ENCODE measurements at places on chromosomes 11 and 22.

- no peak for DNase-seq
These were observed 557.3 kb upstream of the ANO5 start for GRCh38 chr11:21635394-21636145.

DNA sequence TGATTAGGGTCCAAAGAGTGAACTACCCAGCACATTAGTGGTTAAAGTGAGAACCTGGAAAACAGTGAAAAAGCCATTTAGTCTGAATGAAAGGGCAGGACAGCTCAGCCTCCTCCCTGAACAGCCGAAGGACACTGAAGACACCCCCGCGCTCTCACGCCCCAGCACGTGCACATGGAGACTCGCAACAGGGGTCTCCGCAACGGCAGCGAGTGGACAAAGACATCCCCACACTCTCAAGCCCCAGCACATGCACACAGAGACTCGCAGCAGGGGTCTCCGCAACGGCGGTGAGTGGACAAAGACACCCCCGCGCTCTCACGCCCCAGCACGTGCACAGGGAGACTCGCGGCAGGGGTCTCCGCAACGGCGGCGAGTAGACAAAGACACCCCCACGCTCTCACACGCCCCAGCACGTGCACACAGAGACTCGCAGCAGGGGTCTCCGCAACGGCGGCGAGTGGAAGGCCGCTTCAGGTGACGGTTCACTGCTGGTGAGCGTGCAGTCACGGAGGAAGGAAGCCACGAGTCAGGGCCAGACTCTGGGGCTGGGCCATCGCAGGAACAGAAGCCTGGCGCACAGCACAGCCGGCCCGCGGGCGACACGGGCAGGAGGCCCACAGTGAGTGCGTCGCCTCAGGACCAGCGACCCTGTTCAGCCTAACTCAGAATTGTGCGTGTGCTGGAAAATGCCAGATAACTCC lies 43.6 kb downstream of the BRD1 start:
- DNase-seq, result peak; percentile 30

DNA sequence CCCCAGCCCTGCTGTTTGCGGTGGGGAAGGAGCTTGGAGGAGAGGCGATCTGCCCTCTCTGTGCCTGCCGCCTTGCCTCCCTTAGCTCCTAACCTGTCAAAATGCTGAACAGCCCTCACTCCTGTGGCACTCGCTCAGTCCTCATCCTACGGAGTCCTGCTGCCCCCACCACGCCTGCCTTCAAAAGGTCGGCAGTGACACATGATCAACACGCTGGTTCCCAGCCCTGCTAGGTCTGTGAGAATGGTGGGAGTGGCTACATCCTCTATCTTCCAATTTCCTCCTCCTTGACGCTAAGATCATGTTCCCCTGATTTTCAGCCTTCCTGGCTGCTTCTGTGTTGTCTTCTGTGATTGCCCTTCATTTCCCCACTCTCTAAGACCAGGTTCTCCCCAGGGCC lies 120.2 kb upstream of the TBCEL start:
- DNase-seq, result no peak

DNA sequence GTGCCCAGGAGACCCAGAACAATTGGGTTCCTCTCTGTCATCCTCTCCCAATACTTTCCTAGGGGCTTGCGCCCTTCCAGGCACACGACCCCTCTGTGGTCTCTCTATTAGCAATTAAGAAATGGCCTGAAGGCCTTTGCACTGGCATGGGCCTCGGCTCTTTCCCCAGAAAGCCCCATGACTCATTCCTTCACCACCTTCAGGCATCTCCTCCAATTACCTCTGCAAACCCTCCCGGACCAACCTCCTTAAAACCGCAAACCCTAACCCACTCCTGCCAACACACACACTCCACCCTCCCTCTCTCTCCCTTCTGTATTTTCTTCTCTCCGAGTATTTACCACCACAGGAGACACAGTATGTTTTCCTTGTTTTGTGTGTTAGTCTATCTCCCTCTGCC lies 36.7 kb downstream of the LARGE1 start:
- DNase-seq, result no peak

DNA sequence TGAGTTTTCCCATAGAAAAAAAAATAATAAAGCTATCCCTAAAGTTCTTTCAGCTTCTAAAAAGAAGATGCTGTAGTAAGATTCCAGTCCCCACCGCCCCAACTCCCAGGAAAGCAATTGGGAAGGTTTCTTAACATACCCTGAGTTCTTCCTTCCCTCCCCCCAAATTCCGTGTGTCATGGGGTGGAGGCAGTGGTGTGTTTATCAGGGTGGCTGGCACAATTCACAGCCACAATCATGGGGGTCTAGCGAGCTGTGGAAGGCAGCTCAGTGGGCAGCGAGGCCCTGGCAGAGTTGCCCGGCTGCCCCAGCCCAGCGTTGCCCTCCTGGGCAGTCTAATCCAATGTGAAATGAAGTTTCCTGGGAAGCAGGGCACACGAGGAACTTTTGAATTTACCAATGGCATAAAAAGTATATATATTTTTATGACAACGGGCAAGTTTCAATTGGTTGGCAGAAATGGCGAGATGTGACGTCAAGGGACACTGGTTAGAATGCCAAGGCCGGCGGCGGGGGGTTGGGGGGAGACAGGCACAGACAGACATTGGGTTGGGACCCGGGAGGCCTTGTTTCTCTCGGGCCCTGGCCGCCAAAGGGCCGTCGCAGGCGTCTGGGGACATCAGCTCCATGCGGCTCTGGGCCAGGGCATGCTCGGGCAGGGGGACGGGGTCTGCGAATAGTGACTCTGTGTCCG lies 80.7 kb upstream of the PPARA start:
- peak; percentile 94 for DNase-seq

GRCh38 chr22:39182478-39183030 lies 30.1 kb upstream of the CBX7 start:
- peak; percentile 16 for DNase-seq

- DNase-seq, result no peak
These were observed 181.0 kb downstream of the GRIA4 start for GRCh38 chr11:105790840-105791239.

DNA sequence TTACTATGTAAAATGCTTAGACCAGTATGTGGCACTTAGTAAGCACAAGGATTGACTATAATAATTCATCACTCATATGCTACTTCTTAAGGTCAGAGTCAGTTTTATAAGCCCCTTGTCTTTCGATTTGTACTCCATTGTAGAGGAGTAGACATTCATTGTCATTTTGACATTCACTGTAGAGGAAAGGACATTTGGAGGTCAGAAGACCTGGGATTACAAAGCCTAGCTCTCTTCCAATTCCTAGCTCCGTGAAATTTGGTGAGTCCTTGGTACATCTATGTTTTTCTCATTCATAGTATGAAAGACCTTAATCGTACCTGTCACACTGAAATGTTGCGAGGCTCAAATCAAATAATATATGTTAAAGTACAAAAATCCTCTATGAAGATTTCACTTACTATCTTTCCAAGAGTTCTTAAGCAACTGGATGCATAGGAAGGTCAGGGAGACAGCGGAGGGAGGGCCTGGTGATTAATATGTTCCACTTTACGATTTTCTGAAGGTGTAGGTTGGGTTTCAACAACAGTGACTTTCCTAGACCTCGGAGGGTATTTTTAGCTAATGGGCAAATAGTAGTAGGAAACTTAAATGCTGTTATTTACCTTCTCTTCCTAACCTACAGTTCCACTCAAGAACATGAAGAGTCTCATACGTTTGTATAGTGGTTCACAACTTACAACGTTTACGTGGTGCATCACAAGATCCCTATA lies 1.4 kb upstream of the EMSY start:
- DNase-seq, result no peak

DNA sequence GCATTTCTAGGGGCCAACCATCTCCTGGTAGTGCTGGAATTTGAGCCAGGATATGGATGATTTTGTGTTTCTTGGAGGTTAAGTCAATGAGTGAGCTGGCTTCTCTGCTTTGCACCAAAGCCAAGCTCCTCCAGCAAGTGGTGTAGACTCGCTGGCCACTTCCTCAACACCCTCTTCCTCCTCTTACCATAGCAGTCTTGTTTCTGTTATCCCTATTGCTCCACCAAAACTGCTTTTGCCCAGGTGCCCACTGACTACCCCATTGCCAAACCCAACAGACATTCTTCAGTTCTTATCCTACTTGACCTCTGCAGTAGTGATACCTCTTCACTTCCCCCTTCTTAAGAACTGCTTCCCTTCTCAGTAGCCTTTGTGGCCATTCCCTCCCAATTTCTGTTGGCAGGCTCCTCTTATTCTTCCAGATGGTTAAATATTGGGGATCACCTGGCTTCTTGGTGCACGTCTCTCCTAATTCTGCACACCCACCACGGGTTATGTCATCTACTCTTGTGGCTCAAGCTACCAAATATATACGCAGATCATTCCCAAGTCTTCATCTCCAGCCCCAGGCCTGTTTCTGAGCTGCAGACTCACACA lies 7.0 kb upstream of the PRG2 start:
- DNase-seq, result no peak

- DNase-seq, result no peak
These were observed 74.3 kb upstream of the ARHGAP42 start for GRCh38 chr11:100612766-100613165.

DNA sequence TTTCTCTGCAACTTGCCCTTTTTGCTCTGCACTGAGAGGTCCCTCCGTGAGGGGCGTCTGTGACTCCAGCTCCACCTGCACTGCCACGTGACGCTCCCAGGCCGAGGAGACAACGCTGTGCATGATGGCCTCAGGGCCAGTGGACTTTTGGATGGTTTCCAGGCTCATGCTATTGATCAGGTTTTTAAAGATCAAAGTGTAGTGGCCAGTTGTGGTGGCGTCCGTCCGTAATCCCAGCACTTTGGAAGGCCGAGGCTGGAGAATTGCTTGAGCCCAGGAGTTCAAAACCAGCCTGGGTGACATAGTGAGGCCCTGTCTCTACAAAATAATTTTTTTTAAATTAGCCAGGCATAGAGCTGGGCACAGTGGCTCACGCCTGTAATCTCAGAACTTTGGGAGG lies 16.1 kb downstream of the RPL3 start:
- no peak for DNase-seq

DNA sequence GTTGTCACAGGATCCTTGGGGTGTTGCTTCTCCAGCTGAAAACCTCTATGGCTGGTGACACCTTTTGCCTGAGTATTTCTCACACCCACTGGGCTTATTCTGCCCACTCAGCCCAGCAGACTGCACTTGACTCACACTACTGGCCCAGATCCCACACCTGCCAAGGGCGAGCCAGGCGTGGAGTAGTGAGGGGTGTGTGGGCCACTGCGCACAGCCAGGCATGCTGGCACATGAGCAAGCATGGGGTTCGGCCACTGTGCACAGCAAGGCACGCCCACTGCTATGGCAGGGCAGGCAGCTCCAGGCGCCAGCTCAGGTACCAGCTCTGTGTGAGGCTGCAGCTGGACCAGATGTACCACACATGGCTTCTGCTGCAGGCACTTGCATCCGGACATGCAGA lies 116.5 kb upstream of the MTNR1B start:
- no peak for DNase-seq

DNA sequence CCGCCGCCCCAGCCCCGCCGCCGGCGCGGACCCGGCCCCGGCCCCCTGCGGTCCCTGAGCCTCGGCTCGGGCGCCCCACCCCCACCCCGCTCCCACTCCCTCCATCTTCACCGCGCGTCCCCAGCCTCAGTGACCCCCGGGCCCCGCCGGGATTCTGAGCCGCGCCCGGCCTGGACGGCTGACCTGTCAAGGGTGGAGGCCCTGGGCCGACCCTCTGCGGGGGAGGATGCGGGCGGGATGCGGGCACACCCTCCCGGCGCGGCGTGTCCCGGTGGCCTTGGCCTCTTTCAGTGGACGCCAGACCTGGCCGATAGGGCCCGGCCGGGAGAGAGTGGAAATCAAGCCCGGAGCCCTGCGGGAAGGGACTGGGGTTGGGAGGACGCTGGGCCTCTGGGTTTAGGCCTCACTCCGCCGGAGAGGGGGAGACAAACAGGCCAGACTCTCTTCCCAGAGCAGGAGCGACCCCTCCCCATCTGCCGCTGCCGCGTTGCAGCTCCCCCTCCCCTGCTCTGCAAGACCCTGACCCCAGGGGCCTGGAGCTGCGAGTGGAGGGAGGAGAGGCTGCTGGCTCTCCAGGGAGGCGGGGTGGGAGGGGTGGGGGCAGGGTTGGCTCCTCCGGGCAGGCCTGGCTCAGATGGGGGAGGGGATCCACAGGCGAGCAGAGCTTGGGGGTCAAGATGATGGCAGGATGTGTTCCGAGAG lies 525 bp downstream of the MAPK8IP2 start:
- peak; percentile 73 for DNase-seq

DNA sequence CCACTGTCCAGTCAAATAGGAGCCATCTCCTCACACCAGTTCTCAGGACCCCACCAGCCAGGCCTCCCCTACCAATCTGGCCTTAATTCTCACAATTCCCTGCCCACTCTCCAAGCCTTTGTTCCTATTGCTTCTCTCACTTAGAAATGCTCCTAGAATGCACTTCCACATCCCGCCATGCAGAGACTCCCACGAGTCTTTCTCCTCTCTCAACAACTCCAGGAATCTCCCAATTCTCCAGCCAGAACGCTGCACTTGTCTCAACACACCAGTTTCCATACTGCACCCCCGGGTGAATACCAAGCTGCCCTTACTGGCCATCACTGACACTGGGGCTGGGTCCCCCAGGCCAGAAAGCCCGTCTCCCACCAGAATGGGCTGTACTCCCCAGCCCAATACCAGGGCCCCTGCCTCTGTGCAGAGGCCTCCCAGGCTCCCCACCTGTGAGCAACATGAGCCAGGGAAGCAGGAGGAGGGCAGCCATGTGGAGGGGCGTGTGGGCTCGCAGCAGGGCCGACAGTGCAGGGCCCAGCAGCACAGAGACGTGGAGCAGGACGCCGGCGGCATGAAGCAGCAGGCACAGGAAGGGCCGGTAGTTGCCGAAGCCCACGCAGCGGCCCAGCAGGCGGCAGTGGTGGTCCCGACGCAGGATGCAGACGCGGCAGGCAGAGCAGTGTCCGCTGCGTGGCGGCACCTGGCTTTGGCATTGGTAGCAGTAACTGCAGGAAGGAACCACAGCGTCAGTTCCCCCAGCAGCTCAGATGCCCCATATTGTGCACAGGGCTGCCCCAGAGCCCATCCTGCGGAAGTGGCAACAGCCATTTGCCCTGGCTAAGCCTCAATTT lies 2.4 kb downstream of the ZDHHC24 start:
- DNase-seq, result peak; percentile 71

GRCh38 chr11:74116719-74117118 lies 54.1 kb downstream of the C2CD3 start:
- DNase-seq, result no peak

DNA sequence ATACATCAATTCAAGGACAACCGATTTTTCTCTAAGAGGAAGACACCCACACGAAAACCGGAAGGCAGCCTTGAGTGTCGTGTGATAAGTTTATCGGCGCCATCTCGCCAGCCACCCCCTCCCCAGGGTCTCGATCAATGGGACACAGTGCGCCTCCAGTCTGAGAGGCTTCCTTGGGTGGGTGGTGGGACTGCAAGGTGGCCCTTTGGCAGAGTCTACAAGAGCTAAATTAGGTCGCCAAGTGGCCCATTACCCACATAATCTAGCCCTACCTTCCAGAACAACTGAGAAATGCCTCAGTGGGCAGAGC lies 64.0 kb downstream of the CD6 start:
- no peak for DNase-seq

- no peak for DNase-seq
These were observed 125.5 kb downstream of the BBOX1 start for GRCh38 chr11:27166130-27166529.
